ENCODE measurements at places on chromosomes 7 and 10.
A peak's percentile ranks its signal among the peaks of the same experiment; 100 is the strongest.

GRCh38 chr10:75400163-75400770 lies 1.3 kb downstream of the ZNF503 start:
- DNase-seq: no peak

- DNase-seq: no peak
Measured at GRCh38 chr7:15131661-15132060, 229.1 kb upstream of the DGKB start.

- DNase-seq: no peak
Measured at GRCh38 chr7:55377162-55377817, 12.2 kb downstream of the LANCL2 start.

GRCh38 chr7:40918701-40919271 lies 784.0 kb downstream of the SUGCT start:
- peak; percentile 68 for DNase-seq

- DNase-seq: peak; percentile 83
Measured at GRCh38 chr7:51160990-51161615, 155.5 kb downstream of the COBL start.

DNA sequence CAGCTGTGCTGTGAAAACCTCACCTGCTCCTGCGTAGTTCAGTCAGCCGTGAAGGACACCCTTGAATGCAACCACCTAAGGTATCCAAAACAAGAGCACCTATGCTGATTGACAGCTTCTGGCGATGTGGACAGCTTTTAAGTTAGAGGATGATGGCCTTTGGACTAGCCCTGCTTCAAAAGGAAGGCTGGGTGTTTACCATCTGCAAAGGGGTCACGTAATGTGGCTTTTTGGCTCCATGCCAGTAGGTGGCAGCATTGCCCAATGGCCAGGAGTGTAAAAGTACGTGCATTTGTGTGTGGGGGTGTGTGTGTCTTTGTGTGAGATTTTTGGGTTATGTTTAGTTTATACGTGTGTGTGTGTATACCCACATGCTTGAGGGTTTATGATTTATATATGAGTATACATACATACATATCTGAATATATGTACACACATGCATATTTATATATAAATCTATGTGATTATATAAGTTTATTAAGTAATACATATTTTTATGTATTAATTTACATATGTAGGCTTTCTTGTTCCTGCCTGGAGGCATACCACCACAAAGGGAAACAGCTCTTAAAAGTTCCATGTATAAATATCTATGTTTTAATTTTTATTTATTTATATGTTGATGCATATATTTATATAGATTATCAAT lies 236.3 kb upstream of the ANKRD30A start:
- DNase-seq: peak; percentile 29

DNA sequence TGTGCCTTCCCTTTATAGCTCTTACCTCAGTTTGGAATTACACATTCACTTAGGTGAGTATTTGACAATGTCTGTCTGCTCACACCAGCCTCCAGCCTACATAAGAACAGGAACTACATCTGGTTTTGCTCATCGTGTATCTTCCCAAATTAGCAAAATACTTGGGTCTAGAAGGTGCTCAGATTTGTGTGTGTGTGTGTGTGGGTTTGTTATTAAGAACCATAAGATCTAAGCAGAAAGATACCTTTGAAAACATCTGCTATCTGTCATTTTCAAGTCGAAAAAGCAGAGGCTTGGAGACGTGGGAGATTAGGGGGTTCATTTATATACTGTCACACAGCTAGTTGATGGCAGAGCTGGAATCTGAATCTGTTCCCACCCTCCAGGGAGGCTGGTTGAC lies 14.8 kb upstream of the LAMB4 start:
- no peak for DNase-seq

DNA sequence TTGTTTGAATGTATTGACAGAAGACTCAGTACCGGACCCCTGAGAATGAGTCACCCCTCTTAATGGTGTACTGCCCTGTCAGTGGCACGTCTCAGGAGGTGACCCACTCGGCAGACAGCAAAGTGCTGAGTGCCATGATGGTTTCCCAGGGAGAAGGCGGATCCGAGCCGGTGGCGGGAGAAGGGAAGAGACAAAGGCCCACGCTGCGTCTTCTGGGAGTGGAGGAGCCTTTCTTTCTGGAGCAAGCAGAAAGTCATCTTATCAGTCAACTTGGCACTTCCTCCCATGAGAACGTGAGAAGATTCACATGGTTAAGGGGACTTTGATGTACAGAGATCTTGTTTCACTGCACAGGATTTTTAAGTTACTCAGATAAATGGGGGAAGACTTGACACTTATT lies 14.6 kb upstream of the PPP2R2D start:
- DNase-seq: no peak

DNA sequence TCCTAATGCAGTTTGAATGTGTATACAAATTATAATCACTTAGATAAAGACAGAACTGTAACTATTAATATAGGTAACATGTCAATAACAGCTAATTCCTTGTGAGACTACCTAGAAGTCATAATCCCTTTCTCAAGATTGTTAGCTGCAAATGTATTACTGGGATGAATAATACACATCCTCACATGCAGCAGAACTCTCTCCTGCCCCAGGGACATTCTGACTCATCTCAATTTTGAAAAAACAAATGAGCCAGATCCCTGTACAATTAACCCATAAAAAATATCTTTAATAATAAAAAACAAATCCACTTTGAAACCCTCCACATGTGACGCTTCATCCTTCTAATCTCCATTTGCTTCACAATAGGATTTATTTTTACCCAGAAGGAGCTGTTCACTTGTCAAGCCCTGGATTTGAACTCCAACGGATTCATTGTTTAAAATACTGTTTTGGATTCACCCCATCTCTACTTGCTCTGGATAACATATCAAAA lies 428.4 kb upstream of the TEX47 start:
- DNase-seq: no peak

DNA sequence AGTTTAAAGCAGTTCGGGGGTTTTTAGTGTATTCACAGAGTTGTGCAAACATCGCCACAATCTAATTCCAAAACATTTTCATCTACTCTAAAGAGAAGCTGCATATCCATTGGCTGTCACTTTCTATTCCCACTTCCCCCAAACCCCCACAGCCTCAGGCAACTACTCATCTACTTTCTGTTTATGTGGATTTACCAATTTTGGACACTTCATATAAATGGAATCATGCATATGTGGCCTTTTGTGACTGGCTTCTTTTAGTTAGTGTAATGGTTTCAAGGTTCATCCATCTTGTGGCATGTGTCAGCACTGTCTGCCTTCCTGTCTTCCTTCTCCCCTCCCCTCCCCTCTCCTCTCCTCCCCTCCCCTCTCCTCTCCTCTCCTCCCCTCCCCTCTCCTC lies 78.5 kb upstream of the FZD1 start:
- DNase-seq: no peak

DNA sequence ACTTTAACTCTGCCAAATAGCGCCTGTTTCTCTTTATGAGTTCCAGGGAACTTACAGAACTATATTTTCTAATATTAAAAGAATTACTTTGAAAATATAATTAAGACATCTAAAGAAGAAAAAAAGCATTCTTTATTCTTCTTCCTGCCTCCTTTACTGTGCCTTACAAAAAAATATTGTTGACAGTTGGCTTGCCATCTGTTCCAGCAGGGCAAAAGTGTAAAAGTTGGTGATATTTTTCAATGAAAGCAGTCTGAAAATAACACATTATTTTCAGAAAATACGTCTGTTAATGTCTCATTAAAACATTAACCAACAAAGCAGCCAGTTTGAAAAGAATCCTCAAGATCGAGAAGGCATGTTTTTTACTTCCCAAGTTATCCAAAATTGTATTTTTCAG lies 1032.2 kb upstream of the LRRTM3 start:
- DNase-seq: no peak

GRCh38 chr7:29341156-29341555 lies 146.6 kb downstream of the CHN2 start:
- no peak for DNase-seq

DNA sequence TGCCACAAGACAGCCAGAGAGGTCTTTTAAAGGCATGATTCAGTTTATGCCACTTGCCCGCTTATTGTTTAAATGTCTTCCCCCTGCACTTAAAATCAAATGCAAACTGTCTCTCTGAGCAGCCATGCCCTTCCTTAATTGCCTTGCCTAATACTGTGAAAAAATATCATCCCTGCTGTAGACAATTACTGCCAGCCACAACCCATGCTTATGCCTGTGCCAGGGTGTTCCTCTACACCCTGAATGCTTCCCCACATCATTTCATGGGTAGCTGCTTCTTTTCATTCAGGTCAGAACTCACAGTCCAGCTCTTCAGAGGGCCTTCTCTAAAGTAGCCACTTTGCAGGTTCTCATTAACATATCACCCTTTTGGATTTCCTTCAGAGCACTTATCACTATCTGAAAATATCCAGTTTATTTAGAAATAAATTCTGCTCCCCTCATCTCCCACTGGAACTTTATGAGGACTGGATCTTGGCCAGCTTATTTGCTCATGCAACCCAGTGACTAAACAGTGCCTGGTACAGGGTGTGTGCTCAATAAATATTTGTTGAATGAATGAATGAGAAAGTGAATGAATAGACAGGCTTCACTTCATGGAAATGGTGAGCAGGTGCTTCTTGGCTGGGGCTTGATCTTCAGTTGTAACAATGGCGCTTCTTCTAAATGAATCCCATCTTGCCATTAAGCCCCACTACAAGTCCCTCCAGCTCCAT lies 162.4 kb upstream of the MDFIC start:
- peak; percentile 3 for DNase-seq

DNA sequence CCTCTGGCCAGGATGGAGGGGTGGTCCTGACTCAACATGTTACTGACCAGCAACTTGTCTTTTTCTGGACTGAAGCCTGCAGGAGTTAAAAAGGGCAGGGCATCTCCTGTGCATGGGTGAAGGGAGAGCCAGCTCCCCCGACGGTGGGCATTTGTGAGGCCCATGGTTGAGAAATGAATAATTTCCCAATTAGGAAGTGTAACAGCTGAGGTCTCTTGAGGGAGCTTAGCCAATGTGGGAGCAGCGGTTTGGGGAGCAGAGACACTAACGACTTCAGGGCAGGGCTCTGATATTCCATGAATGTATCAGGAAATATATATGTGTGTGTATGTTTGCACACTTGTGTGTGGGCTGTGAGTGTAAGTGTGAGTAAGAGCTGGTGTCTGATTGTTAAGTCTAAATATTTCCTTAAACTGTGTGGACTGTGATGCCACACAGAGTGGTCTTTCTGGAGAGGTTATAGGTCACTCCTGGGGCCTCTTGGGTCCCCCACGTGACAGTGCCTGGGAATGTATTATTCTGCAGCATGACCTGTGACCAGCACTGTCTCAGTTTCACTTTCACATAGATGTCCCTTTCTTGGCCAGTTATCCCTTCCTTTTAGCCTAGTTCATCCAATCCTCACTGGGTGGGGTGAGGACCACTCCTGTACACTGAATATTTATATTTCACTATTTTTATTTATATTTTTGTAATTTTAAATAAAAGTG lies 6.0 kb downstream of the PLAU start:
- DNase-seq: no peak

DNA sequence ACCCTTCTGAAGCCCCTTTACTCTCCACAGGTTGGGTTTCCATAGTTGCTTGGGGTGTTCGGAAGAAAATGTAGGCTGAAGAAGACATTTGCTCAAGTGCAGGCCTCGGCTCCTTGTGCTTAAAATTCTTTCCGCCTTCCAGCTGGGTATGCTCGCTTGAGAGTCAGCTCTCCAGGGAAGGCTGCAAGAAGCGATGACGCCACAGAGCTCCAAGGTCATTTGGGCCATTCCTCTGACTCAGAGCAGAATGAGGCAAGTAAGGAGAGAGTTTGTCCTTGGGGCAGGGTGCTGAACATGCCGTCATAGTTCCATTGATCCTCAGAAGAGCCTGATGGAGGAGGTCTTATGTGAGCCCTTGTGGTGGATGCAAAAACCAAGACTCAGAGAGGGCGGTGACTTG lies 27.4 kb upstream of the HSPA12A start:
- DNase-seq: peak; percentile 84

DNA sequence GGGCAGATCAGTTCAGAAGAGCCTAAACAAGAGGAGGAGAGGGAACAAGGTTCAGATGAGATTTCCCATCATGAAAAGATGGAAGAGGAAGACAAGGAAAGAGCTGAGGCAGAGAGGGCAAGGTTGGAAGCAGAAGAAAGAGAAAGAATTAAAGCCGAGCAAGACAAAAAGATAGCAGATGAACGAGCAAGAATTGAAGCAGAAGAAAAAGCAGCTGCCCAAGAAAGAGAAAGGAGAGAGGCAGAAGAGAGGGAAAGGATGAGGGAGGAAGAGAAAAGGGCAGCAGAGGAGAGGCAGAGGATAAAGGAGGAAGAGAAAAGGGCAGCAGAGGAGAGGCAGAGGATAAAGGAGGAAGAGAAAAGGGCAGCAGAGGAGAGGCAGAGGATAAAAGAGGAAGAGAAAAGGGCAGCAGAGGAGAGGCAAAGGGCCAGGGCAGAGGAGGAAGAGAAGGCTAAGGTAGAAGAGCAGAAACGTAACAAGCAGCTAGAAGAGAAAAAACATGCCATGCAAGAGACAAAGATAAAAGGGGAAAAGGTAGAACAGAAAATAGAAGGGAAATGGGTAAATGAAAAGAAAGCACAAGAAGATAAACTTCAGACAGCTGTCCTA lies 52.7 kb upstream of the AGBL3 start:
- no peak for DNase-seq

GRCh38 chr7:42452356-42452755 lies 215.3 kb upstream of the GLI3 start:
- no peak for DNase-seq

Data from fibroblast of pulmonary artery (primary cell).